ENCODE measurements at places on chromosomes 3 and 15. TPM values are rescaled to one million over a fixed set of nuclear protein-coding genes. Genes with fewer than 3 reads are reported as not detected.

Gene SLC28A2
- total RNA-seq = not detected

Gene FSIP1
- 0.75 TPM for total RNA-seq

Gene BCHE
- not detected for total RNA-seq

Gene ZNF860
- not detected for total RNA-seq

Gene SLC6A20
- total RNA-seq = not detected

Gene ALDH1A3
- total RNA-seq = not detected

Gene IL17RD
- total RNA-seq = not detected

Gene CLDN18
- not detected for total RNA-seq

Gene CCK
- total RNA-seq = not detected

Gene LINGO1
- not detected for total RNA-seq

DNA sequence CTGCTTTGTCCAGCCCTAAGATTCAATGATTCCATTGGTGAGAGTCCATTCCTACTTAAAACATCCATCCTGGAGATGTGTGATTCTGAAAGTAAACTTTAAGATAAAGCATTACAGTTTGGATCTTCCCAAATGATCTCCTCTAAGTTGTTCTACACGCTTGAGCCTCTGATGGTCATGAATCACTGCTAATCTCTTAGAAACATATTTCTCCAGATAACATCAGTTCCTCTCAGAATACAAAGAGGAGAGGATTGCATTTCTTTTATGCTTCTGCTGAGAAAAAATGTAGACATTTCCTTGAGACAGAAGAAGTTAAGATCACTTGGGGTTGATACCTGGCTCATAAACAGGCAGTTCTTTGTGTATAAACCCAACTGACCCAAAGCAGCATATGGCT lies 281.2 kb upstream of the DPH6 start:
- DNase-seq = no peak

DNA sequence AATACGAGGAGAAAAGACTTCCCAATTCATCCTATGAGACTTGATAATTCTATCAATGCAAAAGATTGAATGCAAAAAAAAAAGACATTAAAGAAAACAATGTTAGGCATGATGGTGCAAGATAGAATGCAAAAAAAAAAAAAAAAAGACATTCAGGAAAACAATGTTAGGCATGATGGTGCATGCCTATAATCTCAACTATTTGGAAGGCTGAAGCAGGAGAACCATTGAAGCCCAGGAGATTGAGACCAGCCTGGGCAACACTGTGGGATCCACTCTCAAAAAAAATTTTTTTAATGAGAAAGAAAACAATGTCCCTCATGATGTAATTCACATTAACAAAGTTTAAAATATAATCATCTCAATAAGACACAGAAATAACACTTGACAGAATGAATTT lies 75.9 kb downstream of the MYO9A start:
- DNase-seq = no peak

GRCh38 chr3:27310688-27311087 lies 58.5 kb downstream of the NEK10 start:
- no peak for DNase-seq

- no peak for DNase-seq
These were observed 138.0 kb upstream of the UBE2E1 start for GRCh38 chr3:23667536-23668429.

DNA sequence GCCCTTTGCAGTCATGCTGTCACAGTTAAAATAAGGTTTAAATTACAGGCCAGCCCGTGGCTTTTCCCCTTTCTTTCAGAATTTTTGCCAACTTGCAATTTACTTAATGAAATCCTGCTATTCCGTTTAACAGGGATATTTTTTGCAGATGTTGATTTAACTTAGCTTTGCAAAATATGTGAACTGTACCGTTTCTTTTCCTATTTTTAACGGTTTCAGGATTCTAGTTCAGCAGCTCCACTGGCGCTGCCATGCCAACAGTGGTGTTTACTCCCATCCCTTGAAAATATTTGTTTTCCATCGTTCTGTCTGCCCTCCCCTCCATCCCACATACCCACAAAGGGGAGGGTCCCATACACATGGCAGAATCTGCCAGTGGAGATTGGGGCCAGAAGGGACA lies 54.3 kb downstream of the SMAD6 start:
- no peak for DNase-seq

GRCh38 chr3:196559826-196560225 lies 8.5 kb downstream of the WDR53 start:
- no peak for DNase-seq

DNA sequence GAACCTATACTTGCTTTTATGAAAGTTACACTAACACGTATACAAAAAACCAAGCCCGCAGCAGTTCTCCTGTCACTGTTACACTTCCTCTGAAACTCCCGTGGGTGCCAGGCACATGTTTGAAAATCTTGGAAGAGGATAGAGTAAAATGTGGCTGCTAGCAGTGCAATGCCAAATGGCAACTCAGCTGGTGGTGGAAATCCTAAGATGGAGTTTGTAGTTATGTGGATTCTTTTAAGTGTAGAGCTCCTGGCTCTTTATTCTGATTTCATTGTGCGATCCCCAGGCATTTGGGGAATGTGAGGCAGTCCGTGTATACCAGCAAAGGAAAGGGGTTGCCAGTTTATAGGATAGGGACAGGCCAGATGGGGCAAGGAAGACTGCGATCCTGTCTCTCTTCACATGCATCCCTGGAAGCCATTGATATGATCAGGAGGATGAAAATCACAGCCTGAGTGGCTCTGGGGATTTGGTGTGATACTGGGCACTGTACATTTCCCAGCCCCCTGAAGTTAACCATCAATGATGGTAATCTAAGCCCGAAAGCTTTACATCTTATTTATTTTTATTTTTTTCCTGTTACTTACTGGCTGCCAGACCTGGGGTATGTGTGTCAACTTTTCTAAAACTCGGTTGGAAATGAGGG lies 1.1 kb downstream of the STAC start:
- no peak for DNase-seq

DNA sequence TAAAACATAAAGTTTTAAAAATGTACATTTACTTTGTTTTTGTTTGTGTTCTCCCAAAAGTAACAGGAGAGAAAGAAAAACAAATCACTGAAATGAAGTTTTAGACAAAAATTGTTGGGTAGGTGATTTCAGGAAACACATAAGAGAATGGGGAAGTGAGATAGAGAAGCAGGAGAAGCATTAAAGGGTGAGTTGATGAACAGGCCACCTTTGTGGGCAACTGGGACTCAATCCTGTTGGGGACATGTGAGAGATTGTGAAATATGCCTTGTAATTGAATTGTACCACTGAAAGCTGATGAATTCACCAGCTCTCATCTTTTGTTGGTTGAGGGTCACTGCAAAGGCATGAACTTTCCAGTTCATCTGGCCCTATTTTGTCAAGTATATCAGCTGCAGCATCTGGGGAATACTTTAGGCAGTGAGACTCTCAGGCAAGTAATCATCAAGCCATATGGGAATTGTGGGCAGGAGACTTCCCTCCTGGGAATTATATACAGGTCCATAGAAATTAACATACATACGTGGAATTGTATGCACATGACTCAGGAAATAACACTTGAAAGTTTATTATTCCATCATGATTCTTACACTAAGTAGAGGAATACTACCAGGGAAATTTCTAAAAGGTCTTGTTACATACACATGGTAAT lies 181.0 kb downstream of the ZBBX start:
- no peak for DNase-seq

- DNase-seq = no peak
These were observed 61.0 kb upstream of the CHRM5 start for GRCh38 chr15:33907326-33907725.

DNA sequence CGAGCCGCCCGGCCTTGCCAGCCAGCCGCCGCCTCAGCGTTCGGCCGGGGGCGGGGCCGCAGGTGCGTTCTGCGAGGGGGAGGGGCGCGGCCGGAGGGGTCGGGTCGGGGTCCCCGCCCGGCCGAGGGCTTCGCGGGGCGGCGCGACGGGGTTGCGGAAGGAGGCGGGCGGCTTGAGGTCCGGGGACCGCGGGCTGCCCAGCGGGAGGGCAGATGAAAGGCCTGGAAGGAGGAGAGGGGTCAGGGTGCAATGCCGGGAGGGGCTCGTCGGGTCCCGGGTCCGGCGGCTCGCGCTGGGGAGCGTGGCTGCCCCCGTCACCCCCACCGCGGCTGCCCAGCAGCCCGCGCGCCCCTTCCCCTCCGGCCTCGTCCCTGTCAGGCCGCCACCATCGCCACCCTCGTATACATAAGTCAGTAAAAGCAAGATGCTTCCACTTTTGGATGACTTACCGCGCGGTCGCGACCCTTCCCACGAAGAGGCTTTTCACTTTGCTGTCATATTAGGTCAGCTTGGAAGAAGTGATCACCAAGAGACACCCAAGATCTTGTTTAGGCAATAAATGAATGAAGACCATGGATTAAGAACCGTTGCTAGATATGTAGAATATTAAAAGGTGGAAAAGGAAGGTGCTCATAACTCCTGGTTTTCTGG lies 620 bp upstream of the ANP32A start:
- no peak for DNase-seq

- no peak for DNase-seq
These were observed 286.7 kb downstream of the DOCK3 start for GRCh38 chr3:50961386-50961785.

DNA sequence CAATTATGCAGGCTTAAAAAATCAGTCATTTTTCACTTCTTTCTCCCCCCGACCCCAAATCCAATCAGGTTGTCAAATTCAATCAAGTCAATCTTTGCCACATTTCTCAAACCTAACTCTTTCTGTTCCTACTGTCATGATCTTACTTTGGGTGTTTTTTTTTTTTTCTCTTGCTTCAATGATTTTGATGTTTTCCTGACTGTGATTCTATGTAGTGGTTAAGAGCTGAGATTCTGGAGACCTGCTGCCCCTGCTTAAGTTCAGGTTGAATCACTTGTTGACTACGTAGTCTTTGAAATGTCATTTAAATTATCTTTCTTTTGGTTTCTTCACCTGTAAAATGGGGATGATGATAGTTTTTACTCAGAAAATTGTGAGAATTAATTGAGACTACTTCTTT lies 117.5 kb downstream of the TPRG1 start:
- DNase-seq = no peak

DNA sequence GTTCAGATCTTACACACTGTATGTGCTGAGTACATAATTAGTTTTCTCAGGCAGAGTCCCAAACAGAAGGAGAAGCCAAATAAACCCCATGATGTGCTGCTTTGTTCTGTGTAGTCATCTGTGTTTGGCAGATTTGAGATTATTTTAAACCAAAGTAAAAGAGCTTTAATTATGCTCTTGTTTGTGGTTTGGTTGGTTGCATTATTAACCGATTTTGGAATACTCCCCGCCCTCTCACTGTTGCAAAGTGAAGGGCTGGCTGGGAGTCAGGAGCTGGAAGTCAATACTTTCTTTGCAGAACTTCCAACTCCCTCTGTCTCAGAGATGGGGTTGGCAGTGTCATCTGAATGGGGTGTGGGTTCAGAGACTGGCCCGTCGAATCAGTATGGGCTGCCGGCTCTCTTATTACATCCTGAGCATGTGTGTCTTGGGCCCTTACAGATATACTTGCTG lies 34.4 kb downstream of the SLCO3A1 start:
- no peak for DNase-seq

GRCh38 chr3:193314161-193314560 lies 64.4 kb downstream of the ATP13A5 start:
- DNase-seq = no peak

DNA sequence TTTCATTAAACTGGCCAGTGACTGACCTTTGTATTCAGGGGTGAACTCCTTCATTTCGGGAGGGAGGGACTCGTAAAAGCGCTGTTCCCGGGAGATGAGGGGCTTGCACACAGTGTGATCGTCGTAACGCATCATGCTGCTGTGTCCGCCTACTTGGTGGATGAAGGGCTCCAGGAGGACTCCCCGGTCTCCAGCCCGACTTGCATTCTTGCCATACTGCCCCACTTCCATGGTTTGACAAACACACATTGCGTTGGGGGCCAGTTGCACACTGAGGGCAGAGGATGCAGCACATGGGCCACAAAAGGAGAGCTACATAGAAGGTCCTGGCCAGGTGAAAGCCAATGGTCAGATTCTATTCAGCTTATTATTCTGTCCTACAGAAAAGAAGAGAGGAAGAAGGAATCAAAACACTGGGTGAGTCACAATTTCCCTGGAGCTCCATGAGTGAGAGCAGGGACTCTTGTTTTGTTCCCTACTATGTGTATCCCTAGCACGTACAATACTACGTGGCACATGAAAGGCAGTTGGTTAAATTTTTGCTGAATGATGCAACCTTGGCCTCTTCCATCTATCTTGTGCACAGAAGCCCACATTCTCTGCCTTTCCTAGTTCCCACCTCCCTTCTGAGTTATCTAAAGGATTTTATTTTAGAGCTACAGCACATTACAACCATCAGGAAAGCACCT lies 24.2 kb upstream of the GMPPB start:
- DNase-seq = no peak

DNA sequence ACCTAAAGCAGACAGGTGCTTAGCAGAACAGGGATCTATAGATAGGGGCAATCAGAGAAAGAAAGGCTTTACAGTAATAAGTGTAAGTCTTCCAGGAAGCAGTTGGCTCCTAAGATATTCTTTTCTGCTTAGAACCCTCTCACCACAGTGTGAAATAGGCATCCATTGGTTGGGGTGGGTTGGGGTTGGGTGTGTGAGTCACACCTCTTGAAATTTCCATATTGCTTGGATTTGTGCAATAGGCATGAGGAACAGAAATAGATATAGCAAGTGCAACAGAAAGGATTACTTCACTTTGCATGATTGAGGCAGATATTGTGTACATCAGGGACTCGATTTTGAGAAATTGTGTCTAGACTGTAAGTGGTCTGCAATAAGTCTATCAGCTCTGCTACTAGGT lies 200.1 kb upstream of the GAP43 start:
- no peak for DNase-seq

- no peak for DNase-seq
These were observed 3.3 kb downstream of the NPTN start for GRCh38 chr15:73629798-73630429.

DNA sequence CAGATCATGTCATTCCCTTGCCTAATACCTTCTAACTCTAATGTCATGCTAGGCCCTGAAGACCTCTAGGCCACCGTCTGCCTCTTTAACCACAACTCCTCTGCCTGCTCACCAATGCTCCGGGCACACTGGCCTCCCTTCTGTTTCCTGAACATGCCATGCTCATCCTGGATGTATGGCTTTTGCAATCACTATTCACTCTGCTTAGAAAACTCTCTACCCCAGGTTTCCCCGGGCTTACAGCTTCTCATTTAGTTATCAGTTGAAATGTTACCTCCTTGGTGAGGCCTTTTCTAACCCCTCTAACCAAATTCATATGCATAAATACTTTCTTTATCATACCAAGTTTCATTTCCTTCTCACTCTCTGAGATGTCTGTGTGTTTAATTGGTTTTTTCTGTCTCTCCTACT lies 727.8 kb upstream of the CFAP20DC start:
- DNase-seq = no peak

Measured in activated naive CD8-positive, alpha-beta T cell treated with anti-CD3 and anti-CD28 coated beads, Interleukin-2, amount 10 ng/mL, durations not matched to agents 7 days and 5 days (primary cell).